ENCODE measurements at places on chromosomes 4 and X. TPM values are rescaled to one million over a fixed set of nuclear protein-coding genes. Genes with fewer than 3 reads are reported as not detected.
A peak's percentile ranks its signal among the peaks of the same experiment; 100 is the strongest.

DNA sequence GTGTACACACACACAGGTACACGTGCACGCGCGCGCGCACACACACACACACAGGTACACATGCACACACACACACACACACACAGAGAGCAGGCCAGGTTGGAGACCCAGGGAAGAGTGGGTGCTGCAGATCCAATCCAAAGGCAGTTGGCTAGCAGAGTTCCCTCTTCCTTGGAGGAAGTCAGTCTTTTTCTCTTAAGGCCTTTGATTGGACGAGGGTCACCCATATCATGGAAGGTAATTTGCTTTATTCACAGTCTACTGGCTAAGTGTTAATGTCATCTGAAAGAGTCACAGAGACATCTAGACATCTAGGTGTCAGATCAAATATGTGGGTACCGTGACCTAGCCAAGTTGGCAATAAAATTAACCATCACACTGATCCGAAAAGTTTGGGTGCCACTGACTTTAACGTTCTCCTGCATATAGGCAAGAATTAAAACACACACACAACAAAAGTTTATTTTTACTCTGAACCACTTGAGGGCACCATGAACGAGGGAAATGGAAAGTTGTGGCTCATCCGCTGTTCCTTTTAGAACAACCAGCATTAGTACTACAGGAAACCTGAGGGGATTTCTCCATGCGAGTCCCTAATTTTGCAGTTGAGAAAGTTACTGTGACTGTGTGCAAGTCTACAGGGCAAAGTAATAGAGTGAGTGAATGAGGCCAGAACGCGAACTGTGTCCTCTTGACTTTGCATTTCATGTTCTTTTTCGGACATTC is 66.0 kb upstream of the STOX2 start:
- H3K27ac ChIP-seq, result no peak overlapping the region
- H3K4me1 ChIP-seq, result no peaks in the 10 kb centered on the region
- peak; percentile 70 for DNase-seq
- no peaks in the 10 kb centered on the region for H3K36me3 ChIP-seq
- H3K4me3 ChIP-seq, result no peak overlapping the region

DNA sequence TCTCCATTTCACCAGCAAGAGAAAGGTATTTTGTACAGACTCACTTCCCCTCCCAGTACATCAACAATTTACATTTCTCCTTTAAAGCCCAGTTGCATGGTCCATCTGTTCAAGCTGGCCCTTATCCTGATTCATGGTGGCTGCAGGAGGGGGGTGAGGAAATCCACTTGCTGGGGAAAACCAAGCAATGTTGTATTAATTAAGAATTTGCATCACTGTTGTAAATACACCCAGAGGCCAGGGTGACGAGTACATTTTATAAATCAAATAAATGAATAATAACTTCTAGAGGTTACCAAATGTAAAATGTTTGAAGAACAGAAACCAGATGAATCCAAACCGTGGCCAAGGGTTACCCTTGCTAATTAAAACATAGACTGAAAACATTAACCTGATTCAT is 395.9 kb upstream of the INTU start:
- no peaks in the 10 kb centered on the region for H3K4me1 ChIP-seq
- H3K27ac ChIP-seq, result no peak overlapping the region
- no peak for DNase-seq
- H3K27me3 ChIP-seq, result no peaks in the 10 kb centered on the region

- H3K27ac ChIP-seq, result peak overlapping the region; percentile 58
- no peak overlapping the region for H3K4me3 ChIP-seq
- no peak for DNase-seq
- H3K4me1 ChIP-seq, result peaks cover 30% of the 10 kb centered on the region
These were observed 110.8 kb downstream of the AFAP1 start for GRCh38 chr4:7828793-7829301.

- DNase-seq, result no peak
- no peak overlapping the region for H3K27ac ChIP-seq
- H3K4me3 ChIP-seq, result no peak overlapping the region
- no peaks in the 10 kb centered on the region for H3K4me1 ChIP-seq
- no peaks in the 10 kb centered on the region for H3K36me3 ChIP-seq
These were observed 37.0 kb downstream of the XK start for GRCh38 chrX:37722595-37722994.

DNA sequence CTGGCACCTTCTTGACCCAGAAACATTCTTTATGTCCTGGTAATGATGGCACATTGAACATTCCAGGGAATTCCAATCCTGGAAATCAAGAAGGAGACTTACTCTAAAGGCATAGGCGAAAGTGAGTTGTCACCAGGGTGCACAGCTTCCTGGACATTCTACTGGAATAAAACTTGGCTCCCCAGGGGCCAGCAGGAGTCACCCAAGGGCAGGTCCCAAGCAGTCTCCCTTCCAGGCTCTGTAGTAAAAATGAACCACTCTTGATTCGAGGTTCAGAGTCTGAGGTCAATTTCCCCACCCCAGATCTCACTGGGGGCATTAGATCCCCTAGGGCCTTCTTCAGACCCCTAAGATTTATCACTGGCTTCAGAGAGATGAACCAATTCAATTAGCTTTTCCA is 338.7 kb upstream of the GATB start:
- H3K27ac ChIP-seq, result no peak overlapping the region
- no peaks in the 10 kb centered on the region for H3K27me3 ChIP-seq
- H3K4me1 ChIP-seq, result peaks cover 7% of the 10 kb centered on the region
- no peak for DNase-seq

GRCh38 chr4:181957088-181957487 is 286.1 kb upstream of the TENM3 start:
- H3K27ac ChIP-seq, result no peak overlapping the region
- no peak for DNase-seq
- H3K4me3 ChIP-seq, result no peak overlapping the region

GRCh38 chr4:98546910-98547594 is 111.4 kb downstream of the TSPAN5 start:
- 0 out of 2 replicates have a peak, but pooled peaks cover 8% of the 10 kb centered on the region for H3K4me1 ChIP-seq
- no peaks in the 10 kb centered on the region for H3K27me3 ChIP-seq
- H3K4me3 ChIP-seq, result no peak overlapping the region
- DNase-seq, result peak; percentile 45
- peak overlapping the region; percentile 60 for H3K27ac ChIP-seq
- no peaks in the 10 kb centered on the region for H3K36me3 ChIP-seq

DNA sequence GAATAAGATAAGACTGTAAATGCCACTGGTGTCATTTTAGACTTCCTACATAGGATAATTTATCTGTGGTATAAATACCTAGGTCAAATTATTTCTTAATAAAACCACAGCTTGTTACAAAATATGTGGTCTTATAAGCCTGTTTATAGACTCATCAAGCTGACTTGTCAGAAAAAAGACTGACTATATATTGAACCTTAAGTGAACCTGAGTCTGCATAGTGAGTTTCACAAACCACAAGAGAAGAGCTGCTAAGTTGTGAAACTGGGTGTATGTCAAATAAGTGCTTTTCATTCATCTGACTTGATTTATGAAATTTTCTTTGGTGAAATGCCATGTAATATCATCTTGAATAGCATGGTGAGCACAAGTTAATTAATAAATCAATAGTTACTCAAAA is 48.4 kb upstream of the TMPRSS11A start:
- H3K36me3 ChIP-seq, result no peaks in the 10 kb centered on the region
- H3K4me3 ChIP-seq, result no peak overlapping the region
- DNase-seq, result no peak
- H3K4me1 ChIP-seq, result no peaks in the 10 kb centered on the region
- no peak overlapping the region for H3K27ac ChIP-seq

GRCh38 chr4:110183643-110184042 is 14.8 kb downstream of the ELOVL6 start:
- H3K27ac ChIP-seq, result no peak overlapping the region
- peaks cover 11% of the 10 kb centered on the region for H3K36me3 ChIP-seq
- no peaks in the 10 kb centered on the region for H3K27me3 ChIP-seq

DNA sequence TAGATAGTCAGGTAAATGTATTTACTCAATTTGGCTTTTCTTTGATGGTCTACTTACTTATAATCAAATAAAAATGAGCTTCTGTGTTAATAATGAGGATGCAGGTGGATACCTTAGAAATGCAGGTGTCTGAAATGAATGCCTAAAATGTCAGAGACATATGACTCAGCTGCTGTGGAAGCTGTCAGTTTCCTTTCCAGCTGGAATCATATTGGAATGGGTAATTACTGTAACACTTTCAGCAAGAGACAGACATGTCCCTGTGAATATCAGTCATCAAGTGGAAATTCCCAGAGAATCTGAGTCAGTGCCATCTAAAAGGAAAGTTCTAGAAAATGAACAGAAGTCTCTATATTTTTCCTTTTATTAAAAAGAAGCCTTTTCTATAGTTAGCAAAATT is 783.0 kb upstream of the AADAT start:
- no peaks in the 10 kb centered on the region for H3K27me3 ChIP-seq
- H3K36me3 ChIP-seq, result no peaks in the 10 kb centered on the region
- no peak for DNase-seq
- H3K4me1 ChIP-seq, result no peaks in the 10 kb centered on the region

DNA sequence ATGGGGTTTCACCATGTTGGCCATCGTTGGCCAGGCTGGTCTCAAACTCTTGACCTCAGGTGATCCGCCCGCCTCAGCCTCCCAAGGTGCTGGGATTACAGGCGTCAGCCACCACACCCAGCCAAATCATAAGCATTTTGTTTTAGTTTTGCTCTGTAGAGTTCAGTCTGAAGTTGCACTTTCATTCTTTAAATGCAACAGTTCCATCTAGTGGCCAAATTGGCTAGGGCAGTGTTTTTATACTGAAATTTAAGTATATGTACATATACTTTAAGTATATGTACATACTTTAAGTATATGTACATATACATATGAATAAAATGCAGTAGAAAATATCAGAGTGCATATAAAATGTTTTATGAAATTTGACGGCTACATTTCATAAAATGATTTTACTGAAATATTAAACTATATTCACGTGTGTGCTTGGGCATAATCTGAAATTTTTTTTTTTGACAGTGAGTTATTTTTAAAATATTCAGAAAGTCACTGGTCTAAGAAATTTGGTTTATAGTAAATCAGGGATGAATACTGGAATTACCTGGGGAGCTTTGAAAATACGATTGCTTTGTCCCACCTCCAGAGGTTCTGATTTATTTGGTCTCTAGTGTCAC is 145.5 kb downstream of the NWD2 start:
- H3K27ac ChIP-seq, result no peak overlapping the region
- peaks cover 11% of the 10 kb centered on the region for H3K4me1 ChIP-seq
- H3K36me3 ChIP-seq, result no peaks in the 10 kb centered on the region
- peak; percentile 78 for DNase-seq

- peaks cover under 1% of the 10 kb centered on the region for H3K4me1 ChIP-seq
- H3K36me3 ChIP-seq, result no peaks in the 10 kb centered on the region
- H3K4me3 ChIP-seq, result no peak overlapping the region
These were observed 38.1 kb downstream of the NAA11 start for GRCh38 chr4:79287718-79288117.

DNA sequence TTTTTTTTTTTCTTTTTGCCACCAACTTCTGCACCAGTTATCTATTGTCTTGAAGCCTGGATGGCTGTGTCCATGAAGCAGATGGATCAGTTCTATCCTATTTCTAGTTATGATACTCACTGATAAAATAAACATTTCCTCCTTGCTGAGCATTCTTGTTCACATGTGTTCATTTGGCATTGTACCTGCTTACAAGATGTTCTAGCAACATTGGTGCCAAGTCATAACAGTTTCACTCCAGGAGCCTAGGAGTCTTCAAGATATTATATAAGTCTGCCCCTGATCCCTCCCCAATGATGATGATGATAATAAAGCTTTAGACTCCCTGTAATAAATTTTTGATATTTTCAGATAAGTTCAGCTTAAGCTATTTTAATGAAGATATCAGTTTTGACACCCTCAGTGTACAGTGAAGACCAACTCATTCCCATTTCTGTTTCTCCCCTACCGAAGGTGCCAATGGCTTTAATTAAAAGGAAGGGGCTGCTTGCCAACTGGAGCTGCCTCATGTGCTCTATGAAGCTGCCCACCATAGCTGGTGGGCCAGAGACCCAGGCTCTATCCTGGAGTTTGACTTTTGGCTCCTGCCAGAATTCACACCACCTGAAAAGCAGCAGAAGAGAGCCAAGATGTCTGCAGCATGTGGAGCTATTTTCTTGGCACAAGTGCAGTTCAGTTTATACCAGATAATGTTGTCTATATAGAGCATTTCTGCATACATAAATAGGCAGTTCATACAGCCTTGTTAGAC is 265.4 kb upstream of the TET2 start:
- DNase-seq, result no peak
- H3K4me3 ChIP-seq, result no peak overlapping the region
- H3K27ac ChIP-seq, result no peak overlapping the region
- no peaks in the 10 kb centered on the region for H3K27me3 ChIP-seq

DNA sequence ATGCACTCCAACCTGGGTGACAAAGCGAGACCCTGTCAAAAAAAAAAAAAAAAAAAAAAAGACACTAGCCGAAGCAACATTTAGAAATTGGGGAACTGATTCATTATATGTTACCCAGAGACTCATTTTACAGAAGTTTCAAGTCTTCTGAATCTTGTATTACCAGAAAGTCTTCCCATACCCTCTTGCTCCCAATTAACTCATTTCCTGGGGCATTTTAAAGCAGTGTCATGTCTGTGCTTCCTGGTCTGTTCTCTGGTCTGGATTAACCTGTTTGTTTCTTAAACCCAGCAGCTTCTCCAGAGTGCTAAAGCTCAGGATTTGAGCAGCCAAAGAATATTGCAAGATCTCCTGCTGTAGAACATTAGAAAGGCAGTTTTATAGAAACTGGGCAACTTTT is 43.7 kb downstream of the FRMPD3 start:
- no peaks in the 10 kb centered on the region for H3K27me3 ChIP-seq
- H3K4me1 ChIP-seq, result no peaks in the 10 kb centered on the region

DNA sequence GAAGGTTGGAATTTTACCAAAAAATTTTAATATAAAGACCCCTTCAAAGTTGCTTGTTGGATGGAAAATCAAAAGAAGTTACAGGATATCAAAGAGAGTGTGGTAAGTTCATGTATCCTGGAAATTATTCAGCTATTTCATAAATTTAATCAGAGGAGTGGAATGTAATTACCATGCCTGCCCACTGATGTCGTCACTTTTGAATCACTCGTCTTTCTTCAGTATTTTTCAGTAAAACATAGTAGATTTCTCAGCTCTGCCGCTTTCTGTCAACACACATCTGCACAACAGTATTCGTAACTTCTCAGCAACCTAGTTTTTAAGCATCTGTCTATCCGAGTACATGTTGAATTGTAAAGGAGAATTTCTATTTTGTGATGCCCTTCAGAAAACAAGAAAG is 2163.0 kb upstream of the AGA start:
- no peak for DNase-seq
- H3K36me3 ChIP-seq, result no peaks in the 10 kb centered on the region
- H3K27me3 ChIP-seq, result no peaks in the 10 kb centered on the region
- H3K4me1 ChIP-seq, result no peaks in the 10 kb centered on the region
- H3K27ac ChIP-seq, result no peak overlapping the region

The CCDC158 gene
- not detected for total RNA-seq

The WNK3 gene
- total RNA-seq, result 27.4 TPM

The BMPR1B gene
- total RNA-seq, result 1.0 TPM

The AFM gene
- not detected for total RNA-seq

The CNGA1 gene
- total RNA-seq, result 3.3 TPM

The RAB9B gene
- 0.78 TPM for total RNA-seq

The FABP2 gene
- not detected for total RNA-seq

The BEND4 gene
- total RNA-seq, result 60.4 TPM

The PNMA5 gene
- total RNA-seq, result 0.49 TPM

Measured in GM23338 (cell line).